ENCODE measurements at places on chromosomes 2 and 18.

- DNase-seq = no peak
These were observed 138.0 kb upstream of the ARHGAP28 start for GRCh38 chr18:6591491-6591890.

GRCh38 chr2:202423139-202423538, 47.0 kb downstream of the BMPR2 start:
- no peak for DNase-seq

DNA sequence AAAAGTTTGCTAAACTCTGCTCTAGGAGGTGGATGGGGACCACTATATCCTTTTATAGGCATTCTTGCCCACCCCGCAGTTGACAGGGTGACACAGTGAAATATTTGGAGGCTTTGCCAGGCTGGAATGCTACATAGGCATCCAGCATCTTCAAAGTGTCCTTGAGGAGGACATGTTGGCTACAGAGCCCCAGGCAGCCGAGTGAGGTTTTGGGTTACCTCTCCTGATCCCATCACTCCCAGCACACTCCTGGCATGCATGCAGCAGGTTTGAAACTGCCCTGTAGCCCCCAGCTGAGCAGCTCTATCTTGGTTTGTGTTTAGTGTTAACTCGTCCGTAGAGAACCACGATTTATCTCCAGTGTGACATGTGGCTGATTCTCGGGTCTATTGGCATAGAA, 7.3 kb downstream of the FOSL2 start:
- no peak for DNase-seq

- no peak for DNase-seq
These were observed 74.2 kb upstream of the MC4R start for GRCh38 chr18:60446821-60447220.

GRCh38 chr2:44952806-44953498, 11.4 kb downstream of the SIX3 start:
- DNase-seq = no peak

DNA sequence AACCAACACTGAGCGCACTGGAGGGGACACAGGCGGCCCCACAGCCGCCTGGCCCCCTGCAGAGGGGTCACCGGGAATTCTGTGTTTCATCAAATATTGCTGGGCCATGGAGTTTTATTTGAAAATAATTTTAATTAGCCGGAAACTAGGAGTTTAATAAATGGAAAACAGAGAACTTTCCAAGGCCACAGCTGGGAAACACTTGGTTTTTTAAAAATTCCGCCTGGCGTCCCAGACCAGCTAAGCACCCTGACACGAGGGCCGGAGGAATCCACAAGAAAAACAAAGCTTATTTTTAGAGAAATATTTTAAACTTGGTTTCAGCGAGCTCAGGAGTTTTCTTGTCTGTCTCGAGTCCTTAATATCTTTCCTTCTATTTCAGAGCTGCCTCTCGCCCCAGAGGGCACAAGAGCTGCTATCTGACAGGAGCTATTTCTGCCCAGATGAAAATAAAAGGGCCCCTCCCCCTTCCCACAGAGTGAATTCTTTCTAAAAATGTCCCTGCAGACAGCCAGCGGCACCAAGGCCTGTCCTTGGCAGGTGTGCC, 8.2 kb downstream of the ZFP36L2 start:
- peak; percentile 62 for DNase-seq

GRCh38 chr18:41244591-41245037, 710.4 kb upstream of the PIK3C3 start:
- no peak for DNase-seq

DNA sequence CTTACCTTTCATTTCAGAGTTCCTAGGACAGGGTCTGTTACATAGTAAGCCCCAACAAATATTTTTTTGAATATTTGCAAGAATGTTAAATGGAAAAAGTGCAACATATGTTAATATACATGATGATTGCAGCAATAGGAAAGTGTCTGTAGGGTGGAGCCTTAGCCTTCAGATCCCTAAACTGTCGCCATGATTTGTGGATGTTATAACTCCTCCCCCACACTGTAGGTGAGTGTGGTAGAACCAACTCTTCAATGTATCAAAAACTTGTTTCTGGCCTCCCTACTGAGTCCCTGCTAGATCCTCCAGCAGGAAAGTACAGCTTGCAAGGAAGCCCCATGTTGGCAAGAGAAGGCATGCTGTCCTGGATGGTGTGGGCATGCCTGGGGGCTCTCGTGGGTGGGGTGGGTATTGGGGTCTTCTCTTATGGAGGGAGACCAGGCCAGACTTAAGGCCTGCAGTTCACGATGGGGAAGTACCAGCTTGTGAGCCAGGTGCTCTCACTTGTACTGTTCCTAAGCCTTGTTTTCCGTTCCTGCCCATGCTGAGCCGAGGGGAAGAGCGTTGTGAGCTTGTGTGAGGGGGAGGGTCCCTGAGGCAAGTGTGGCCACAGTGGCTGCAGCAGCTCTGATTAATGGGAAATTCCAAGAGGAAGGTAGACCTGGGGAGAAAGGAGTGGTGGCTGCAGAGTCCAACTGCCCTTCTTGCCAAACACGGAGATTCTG, 11.4 kb downstream of the FHOD3 start:
- DNase-seq = no peak
